Motor neuron (in vitro differentiated cells): ENCODE measurements at places on chromosomes 13 and 19. TPM values are rescaled to one million over a fixed set of nuclear protein-coding genes. Genes with fewer than 3 reads are reported as not detected.

LGALS14 gene
- not detected in 2 replicates for total RNA-seq

SERTM1 gene
- total RNA-seq = 0.24 and 0.38 TPM in 2 replicates

LILRB3 gene
- 0.51 TPM in 1 of 2 replicates, not detected in the other for total RNA-seq

MYO9B gene
- 33.8 and 41.3 TPM in 2 replicates for total RNA-seq

DNA sequence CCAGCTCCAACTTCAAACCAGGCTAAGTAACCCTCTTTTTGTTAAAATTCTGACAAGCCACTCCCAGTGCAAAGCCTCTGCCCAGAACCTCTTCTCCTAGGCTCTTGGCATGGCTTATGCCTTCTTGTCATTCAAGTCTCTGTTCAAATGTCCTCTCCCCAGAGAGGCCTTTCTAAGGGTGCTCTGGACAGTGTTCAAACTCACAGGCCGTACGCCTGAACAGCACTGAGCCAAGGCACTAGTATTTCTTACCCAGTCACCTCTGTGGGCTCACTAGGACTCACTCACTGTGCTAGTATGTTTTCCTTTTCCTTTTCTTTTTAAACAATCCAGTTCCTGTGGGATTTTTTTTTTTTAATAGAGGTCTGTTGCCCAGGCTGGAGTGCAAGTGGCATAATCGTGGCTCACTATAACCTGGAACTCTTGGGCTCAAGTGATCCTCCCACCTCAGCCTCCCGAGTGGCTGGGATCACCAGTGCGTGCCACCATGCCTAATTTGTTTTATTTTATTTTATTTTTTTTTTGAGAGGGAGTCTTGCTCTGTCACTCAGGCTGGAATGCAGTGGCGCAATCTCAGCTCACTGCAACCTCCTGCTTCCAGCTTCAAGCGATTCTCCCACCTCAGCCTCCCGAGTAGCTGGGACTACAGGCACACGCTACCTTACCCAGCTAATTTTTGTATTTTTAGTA is 2.3 kb upstream of the ASF1B start:
- no peak for ATAC-seq

- ATAC-seq = no peak
These were observed 30.3 kb downstream of the TDRD3 start for GRCh38 chr13:60427285-60427684.

GRCh38 chr13:54241719-54242118 is 1213.1 kb downstream of the OLFM4 start:
- ATAC-seq = peak; percentile 51

PLK5 gene
- 0.16 and 0.27 TPM in 2 replicates for total RNA-seq

- ATAC-seq = no peak
These were observed 429.3 kb downstream of the DIAPH3 start for GRCh38 chr13:59734393-59734792.

GRCh38 chr19:4164262-4164661 is 10.8 kb downstream of the CREB3L3 start:
- no peak for ATAC-seq

ZNF556 gene
- 0.09 and 0.10 TPM in 2 replicates for total RNA-seq

- peak; percentile 90 for ATAC-seq
These were observed 27.7 kb downstream of the GADD45B start for GRCh38 chr19:2503521-2504109.
